ENCODE measurements at places on chromosomes 16 and 17.

DNA sequence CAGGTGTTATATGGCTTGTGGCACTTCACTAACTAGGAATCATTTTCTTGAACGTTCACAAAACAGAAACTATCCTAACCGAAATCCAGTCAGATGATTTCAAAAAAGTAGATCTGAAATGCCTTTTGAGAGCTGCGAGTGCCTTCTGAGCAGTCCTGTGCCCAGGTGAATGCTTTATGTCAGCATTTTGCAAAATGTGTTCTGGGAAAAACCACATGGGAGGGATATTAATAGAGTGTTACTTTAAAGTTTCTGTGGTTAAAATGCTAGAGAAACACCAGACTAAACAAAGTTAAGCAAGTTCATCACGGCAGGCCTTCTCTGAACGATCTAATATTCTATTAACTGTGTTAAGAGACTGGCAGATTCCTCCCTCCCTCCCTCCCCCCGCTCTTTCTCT lies 15.8 kb upstream of the RGS9 start:
- ATAC-seq, result no peak

- no peak for ATAC-seq
Observed at GRCh38 chr17:50565402-50566350, 5.2 kb downstream of the CACNA1G start.

GRCh38 chr17:41589301-41589700 lies 2.6 kb upstream of the KRT14 start:
- peak; percentile 12 for ATAC-seq

DNA sequence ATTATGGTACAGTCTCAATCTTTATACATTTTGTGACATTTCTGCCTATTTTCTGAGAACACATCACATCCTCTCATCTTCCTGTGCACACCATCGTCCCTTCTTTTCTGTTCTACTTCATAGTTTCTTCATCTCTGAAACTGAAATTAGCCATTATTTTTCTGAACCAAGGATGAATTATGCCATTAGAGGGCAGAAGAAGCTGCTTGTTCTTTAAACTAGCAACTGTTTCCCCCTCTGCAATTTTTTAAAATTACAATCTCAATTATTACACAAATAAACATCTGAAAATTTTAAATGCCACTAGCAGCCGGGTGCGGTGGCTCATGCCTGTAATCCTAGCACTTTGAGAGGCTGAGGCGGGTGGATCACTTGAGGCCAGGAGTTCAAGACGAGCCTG lies 41.3 kb downstream of the RBBP6 start:
- ATAC-seq, result no peak

DNA sequence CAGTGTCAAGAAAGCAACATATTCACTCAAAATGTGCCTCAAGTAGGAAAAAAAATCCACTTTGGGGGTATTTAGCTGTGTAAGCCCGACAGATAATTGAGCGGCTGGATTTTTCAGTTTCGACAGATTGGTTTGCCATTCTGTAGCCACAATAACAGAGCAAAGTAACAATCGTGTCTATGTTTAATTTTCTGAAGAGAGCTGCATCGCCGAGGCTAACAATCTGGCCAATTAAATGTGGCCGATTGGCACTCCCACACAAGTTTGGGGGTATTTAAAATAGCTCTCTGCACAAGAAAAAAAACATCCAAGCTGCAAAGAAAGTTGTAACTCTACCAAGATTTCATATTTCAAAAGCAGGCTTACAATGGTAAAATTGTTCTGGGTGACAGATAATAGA lies 99.7 kb upstream of the CDH13 start:
- no peak for ATAC-seq

DNA sequence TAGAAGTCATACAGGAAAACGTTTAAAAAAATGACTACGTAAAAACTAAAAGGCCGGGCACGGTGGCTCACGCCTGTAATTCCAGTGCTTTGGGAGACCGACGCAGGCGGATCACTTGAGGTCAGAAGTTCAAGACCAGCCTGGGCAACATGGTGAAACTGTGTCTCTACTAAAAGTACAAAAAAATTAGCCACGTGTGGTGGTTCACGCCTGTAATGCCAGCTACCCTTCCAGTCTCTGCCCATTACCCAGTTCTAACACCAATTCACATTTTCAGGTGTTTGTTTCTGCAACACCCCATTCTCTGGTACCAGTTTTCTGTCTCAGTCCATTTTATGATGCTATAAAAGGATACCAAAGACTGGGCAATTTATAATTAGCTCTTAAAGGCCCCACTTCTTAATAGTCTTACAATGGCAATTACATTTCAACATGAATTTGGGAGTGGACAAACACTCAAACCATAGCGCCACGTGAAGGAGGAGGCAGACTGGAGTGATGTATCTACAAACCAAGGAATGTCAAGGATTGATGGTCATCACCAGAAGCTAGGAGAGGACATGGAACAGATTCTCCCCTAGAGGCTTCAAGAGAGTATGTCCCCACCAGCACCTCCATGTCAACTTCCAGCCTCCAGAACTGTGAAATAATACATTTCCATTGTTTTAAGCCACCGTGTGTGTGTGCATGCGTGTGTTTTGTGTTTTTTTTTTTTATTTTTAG lies 791 bp upstream of the C17orf75 start:
- ATAC-seq, result no peak

DNA sequence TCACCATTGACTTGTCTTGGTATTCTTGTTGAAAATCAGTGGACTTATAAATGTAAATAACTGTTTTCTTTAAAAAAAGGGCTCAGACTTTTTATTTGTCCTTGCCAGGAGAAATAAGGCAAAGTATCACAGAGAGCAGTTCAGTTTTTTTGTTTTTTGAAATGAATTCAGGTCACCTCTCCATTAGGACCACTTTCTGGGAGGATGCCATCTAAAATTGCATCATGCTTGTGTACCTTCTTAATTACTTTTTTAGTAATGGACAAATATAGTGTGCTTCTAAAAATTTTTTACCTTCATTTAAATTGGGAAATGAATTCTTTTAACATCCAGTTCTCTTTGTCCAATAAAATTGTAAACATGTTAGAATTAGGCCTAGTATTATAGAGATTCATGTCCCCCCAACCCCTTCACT lies 210.0 kb downstream of the BCAS3 start:
- no peak for ATAC-seq

DNA sequence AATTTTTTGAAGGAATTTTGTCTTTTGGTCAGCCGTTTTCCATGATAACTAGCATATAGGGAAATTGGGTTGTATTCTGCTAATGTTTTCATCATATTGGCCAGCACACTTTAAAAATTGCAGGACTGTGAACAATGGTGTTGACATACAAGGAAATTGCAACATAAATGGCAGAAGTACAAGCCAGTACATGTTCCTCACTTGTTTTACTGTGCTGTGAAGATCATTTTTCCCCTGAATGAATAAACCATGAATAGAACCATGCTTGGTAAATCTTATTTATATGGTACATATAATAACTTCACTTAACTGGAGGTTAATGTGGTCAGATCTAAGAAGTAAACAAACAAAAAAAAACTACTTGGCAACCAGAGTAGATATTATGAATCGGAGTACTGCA lies 22.8 kb downstream of the OMG start:
- peak; percentile 90 for ATAC-seq

DNA sequence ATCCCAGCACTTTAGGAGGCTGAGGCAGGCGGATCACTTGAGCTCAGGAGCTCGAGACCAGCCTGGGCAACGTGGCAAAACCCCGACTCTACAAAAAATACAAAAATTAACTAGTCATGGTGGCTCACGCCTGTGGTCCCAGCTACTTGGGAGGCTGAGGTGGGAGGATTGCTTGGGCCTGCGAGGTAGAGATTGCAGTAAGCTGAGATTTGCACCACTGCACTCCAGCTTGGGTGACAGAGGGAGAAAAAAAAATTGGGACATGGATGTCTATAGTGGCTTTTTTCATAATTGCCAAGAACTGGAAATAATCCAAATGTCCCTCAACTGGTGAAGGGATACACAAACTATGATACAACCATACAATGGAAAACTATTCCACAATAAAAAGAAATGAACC lies 28.6 kb downstream of the OSBPL7 start:
- ATAC-seq, result no peak

- no peak for ATAC-seq
Observed at GRCh38 chr16:49748322-49748721, 107.6 kb downstream of the ZNF423 start.

- ATAC-seq, result no peak
Observed at GRCh38 chr16:77896415-77897128, 108.2 kb downstream of the VAT1L start.

- peak; percentile 32 for ATAC-seq
Observed at GRCh38 chr16:69411064-69411985, 13.1 kb upstream of the CYB5B start.

GRCh38 chr17:28142305-28142704 lies 99.8 kb downstream of the NLK start:
- ATAC-seq, result no peak

DNA sequence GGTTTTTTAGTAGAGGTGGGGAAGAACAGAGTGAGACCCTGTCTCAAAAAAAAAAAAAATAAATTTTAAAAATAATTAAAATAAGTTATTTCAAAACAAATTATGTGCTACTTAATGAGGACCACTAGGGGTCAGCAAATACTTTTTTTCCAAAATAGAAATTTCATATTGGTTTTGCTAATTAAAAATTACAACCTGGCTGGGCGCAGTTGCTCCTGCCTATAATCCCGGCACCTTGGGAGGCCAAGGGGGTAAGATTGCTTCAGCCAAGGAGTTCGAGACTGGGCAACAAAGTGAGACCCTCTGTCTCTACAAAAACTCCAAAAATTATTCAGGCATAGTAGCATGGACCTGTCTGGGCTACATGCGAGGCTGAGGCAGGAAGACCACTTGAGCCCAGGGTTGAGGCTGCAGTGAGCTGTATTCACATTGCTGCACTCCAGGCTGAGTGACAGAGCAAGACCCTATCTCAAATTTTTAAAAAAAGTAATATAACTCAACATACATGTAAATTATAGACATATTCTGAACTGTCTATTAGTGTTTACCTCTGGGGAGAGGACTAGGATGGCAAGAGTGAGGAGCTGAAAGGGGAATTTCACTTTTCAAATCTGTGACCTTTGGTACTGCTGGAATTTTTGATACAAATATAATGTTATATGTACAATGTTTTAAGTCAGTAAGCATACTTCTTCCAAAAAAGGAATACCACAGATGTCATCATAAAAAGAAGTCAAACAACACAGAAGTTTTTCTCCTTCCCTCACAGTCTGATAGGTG lies 8.1 kb downstream of the MEIOB start:
- no peak for ATAC-seq

GRCh38 chr17:10556301-10557005 lies 7.0 kb upstream of the MYH2 start:
- no peak for ATAC-seq

DNA sequence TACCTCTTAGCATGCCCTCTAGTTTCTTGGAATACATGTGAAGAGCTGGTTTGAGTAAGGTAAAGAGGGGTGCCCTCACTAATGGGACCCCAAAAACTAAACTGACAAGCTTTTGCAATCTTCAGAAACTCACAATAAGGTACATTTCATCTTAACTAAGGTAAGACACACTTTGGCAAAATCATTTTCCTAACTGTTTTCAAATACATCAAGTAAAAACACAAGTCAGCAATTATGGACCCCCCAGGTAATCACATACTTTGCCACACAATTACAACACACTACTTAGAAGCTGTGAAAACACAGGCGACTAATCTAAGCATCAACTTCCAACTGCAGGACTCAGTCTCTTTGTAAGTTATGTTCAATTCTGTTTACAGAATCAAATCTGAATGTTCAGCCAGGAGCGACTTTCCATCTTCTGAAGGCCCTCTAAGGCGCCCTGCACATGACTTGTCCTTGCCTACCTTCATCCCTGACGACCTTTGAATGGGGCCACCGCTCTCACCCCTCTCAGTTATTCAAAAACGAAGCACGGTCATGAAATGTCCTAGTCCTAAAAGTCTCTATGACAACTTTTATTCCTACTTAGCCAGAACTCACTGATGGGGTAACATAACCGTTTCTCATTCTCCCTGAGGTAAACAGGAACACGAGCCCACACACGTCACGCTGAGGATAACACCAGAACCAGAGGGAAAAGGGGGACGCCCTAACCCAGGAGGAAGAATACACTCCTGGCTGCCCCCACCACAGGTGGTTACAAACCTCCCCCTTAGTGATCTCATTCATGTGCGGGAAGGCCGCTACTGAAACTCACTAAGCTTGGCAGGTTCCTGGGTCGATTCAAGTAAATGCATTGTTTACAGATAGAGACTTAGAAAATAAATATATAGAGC lies 5.5 kb downstream of the CREBBP start:
- ATAC-seq, result no peak

GRCh38 chr16:85346404-85347212 lies 234.3 kb upstream of the CIBAR2 start:
- peak; percentile 2 for ATAC-seq

DNA sequence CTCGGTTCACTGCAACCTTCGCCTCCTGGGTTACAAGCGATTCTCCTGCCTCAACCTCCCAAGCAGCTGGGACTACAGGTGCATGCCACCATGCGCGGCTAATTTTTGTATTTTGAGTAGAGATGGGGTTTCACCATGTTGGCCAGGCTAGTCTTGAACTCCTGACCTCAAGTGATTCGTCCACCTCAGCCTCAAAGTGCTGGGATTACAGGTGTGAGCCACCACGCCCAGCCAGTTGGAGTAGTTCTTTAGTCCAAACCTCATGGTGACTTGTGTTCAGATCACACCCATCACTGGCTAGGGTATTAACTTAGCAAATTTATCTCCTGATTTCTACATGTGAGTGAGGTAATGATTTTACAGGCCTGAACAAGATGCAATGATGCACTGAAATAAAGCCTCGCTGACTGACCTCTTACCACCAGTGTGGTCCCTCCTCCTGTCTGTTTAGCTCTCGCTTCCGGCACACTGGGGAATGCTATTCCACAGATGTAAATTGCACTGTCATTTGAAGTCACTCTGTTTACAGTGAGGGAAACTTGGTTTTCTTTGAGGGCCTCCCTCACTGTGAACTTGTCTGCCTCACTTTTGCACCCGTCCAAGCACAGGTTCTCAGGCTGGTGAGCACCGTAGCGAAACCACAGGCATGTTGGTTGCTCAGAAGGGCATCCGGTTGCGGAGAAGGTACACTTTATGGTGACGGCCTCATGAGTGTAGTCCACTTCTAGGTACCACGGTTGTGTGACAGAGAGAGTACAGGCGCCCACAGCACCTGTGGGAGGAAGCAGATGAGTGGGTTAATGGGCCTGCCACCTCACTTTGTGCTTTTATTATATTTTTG lies 5.5 kb downstream of the IGSF6 start:
- peak; percentile 73 for ATAC-seq

- no peak for ATAC-seq
Observed at GRCh38 chr16:9647981-9648701, 534.1 kb downstream of the GRIN2A start.

GRCh38 chr16:30004424-30004776 lies 6.4 kb downstream of the DOC2A start:
- no peak for ATAC-seq

DNA sequence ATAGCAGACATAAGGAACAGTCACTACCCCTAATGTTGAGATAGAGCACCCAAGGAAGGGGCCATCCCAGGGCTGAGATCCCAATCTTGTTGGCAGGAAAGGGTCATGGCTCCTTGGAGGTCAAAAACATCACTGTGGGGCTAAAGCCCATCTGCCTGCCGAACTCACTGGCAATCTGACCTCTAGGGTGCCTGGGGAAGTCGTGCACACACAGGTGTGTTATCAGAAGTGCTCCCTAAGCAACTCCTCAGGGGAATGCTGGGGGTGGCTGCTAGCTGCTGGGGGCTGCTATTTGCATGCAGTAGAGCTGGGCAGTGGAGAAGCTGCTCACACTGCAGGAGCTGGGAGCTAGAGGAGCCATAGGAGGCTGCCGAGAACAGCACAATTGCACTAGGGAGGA lies 47.5 kb upstream of the PHOSPHO1 start:
- no peak for ATAC-seq

Data from esophagus mucosa (tissue), 1 donor.